ENCODE measurements at places on chromosomes 1 and 21. TPM values are rescaled to one million over a fixed set of nuclear protein-coding genes. Genes with fewer than 3 reads are reported as not detected.

The CFAP107 gene
- not detected for total RNA-seq

The ADGRL4 gene
- not detected for total RNA-seq

The PHLDA3 gene
- total RNA-seq: 135 TPM

The ATF6 gene
- total RNA-seq: 14.1 TPM

The GOLT1A gene
- total RNA-seq: 4.2 TPM

The RHD gene
- not detected for total RNA-seq

The ADAM30 gene
- not detected for total RNA-seq

The TEDDM1 gene
- total RNA-seq: not detected

The C1QB gene
- not detected for total RNA-seq

The MTMR11 gene
- total RNA-seq: 5.8 TPM

The NR0B2 gene
- 0.10 TPM for total RNA-seq

The IFI44 gene
- total RNA-seq: 0.82 TPM

The FCRL1 gene
- total RNA-seq: not detected

The LAPTM5 gene
- total RNA-seq: 0.22 TPM

The PPP2R5A gene
- 22.9 TPM for total RNA-seq

Measured in A549 treated with dexamethasone at 1 μM for 4 hours (cell line).